ENCODE measurements at places on chromosomes 6 and 20.
A peak's percentile ranks its signal among the peaks of the same experiment; 100 is the strongest.

- no peak for DNase-seq
Measured at GRCh38 chr6:137813308-137813970, 53.6 kb upstream of the TNFAIP3 start.

DNA sequence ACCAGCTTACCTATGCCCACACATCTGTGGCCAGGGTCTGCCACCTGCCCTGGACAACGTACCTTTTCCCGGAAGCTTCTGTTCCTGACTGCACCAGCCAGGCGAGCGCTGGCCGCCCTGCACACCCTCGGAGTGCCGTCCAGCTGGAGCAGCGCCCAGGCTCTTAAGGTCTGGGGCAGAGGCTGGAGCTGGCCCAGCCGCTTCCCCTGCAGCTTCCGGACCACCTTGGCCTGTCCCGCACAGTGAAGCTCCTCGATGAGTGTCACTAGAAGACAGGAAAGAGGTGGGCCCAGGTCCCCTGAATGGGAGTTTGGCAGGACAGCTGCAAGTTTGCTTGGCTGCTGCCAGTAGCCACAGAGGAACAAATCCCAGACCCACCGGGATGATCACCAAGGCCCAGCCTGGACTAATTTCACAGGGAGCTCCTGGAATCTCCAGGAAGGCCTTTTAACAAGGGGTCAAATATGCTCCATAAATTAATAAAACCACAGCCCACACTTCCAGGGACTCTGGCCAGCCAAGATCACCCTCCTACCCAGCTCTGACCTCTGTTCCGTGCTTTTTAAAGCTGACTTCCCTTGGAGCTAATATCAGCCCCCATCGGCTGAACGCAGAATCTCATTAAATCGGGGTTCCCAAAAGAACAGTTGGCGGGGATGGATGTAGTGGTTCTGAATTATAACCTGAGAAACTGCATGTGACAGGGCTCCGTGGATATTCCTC is 82.3 kb downstream of the PTPN1 start:
- no peak for DNase-seq

DNA sequence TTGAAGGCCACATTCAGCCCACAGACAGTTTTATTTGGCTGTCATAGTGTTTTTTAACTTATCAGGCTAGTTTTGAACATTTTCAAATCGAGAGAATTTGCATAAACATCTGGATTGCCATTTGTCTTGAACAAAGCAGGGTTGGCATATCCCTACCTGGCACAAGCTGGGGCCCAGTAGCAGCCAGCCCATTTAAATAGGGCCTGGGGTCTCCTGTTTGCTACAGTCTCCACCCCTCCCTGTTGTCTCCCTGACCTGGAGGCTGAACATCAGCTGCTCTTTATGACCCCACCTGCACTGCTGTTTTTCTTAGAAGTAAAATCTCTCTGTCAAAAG is 10.5 kb downstream of the BCAS4 start:
- no peak for DNase-seq

DNA sequence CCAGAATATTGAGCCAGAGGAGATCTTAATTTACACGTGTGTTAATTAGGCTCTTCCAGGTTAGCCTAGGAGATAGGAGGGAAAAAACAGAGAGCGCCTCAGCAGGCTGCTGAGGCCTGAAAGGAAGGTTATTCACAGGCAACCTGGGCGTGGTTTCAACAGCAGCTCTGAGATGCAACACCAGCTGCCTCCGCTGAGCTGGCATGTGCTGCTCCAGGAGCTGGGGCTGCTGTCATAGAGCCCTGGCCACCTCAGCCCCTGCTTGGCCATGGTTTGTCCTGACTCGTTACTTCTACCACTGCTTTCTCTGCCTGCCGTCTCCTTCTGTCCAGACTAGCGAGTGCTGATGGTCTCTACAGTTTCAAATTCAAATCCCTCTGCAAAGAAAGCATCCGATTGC is 32.4 kb upstream of the RPP40 start:
- DNase-seq, result peak; percentile 59

GRCh38 chr20:37649017-37649416 is 44.8 kb upstream of the CTNNBL1 start:
- DNase-seq, result no peak

DNA sequence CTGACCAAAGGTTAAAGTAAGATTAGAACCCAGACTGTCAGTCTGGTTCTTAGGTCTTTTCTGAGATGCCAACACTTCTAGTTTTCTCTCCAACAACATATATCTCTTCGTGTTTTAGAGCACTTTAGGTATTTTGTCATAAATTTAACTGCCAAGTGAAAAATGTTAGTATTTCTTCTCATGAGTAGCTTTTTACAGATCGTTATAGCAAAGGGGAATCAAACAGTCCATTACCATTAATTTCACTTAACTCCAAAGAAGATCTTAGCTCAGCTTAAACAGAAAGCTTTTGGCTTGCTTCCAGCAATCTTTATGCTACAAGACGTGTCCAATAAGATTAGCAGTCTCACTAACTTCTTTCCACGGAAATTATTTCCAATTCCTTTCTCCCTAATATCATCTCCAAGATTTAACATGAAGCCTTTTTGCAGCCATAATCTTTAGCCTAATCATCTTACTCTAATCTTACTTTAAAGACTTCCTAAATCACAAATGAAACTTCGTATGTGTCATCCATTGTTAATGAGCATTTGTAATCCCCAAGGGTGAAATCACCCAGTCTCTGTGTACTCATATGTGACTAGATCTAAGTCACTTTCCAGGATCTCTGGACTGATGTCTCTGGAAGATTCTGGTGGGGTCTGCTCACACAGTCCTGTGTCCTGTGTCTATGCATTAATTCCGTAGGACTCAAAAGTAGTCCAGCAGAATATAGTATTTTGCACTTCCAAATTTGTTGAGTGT is 38.7 kb downstream of the MOXD1 start:
- DNase-seq, result no peak

DNA sequence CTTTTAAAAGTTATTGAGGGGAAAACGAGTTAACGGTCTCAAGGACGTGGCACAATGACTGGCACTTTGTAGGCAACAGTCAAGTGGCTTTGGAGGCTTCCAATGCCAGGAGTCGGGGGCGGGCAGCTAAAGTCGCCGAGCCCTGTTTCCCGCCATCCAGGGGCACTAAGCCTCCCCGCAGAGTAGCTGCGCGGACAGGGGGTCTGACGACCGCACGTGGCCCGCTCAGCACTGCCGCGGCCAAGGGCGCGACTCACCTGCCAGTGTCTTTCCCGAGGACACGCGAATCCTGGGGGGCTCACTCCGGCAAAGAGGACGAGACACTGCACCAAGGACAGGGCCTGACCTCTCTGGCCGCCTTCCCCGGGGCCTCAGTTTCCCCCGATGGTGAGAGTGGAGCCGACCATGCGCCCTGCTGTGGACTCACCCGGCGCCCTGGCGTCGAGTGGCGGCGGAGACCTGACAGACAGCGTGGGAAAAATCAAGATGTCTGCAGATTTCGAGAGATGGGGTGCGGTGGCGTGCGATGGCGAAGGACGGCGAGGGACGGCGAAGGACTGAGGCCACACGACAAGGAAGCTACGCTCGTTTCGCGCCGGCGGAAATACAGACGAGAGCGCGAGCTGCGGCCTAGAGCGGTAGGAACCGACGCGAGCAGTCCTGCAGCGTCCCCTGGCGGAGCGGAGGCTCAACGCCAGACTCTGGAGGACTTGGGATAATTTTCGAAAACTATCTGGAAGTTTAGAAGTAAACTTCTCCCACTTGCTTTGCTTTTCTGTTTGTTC is at the start of gene SNHG17:
Gene SNHG17 (minus strand): TSS at position 559 of the 785 bp plus-strand sequence.
- DNase-seq, result peak; percentile 97

DNA sequence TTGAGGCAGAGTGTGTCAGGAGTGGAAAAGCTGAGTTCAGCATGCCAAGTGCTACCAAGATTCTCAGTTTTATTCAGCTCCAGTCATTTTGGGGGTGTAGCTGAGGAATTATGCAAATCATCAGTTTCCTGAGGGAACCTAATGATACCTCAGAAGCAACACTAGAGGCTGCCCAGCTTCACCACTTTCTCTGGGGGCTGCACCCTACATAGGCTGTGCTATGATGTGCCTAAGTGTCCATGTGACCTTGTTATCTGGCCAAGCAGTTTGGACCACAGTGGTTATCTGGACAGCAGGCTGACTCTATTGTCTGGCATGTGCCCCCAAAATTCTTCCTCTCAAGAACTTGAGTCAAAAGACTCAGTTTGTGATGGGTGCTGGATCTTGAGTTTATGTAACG is 374.6 kb upstream of the SYNCRIP start:
- peak; percentile 3 for DNase-seq

GRCh38 chr20:8265588-8265987 is 133.5 kb downstream of the PLCB1 start:
- no peak for DNase-seq

DNA sequence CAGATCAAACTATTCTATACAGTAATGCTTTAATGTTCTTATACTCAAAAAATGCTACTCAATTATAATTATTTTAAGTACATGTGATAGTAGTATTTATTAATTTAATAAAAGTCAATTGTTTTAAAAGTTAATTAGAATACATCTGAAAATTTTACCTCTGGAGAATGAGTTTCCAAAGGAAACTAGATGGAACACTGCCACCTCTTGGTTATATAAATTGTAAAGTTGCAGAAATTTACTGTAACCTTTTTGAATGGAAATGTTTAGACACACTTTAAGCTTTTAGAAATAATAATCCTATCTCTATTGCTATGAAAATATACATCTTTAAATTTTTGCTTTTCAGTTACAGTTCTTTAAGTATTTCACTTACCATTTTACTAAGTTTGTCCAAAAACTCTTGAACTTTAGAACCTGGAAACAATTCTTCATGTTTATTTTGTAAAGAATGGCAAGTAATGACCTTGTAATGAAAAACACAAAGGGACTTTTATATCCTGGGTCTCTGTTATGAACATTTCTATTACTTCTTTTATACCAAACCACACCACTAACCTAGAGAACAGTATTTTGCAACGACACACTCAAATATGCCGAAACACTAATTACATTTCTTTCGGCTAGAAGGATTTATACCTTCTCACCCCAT is 10.9 kb upstream of the BMP5 start:
- peak; percentile 20 for DNase-seq

DNA sequence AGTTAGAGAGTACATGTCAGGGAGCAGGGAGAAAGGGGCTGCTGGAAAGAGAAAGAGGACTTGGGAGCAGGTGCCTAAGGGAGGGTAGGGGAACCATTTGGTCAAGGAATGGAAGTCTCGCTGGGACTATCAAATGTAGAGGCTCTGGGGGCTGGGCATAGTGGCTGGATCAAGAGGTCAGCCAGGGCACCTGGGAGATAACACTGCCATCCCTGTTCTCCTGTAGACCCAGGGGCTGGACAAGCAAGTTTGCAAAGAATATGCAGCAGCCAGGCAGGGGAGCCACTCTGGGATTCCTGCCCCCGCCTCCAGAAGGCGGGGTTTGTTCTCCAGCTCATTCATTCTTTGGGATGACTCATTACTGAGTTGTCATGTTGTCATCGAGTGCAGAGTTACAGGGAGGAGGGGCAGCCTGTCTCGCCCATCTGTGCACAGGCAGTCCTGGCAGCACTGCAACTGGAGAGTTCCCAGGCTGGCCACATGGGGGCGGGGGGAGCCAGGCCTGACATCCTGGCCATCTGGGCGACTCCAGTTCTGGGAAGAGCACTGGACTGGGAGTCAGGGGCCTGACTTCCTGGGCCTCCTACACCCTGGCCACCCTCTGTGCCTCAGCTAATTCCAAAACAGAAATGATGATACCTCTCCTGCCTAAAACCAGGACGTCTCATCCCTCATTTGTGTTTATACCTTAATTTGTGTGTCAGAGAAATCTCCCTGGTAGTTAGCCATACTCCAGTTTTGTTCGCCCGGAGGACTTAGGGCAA is 28.2 kb upstream of the ZFAND3 start:
- peak; percentile 96 for DNase-seq

DNA sequence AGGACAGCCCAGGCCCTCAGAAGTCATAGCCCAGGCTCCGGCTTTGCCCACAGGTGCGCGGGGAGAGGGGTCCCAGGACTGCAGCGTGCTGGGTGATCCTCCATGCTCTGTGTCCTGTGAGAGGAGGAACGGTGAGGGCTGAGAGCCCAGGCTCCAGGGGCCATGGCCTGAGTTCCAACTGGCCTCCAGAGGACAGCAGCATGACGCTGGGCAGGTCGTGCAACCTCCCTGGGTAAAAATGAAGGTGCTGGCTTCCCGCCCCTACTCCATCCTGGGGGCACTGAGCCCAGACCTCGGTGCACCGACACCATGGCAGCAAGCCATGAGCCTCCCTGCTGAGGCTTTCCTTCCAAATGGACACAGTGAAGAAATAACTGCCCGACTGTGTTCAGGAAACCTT is 305.4 kb downstream of the TAF4 start:
- DNase-seq, result no peak

DNA sequence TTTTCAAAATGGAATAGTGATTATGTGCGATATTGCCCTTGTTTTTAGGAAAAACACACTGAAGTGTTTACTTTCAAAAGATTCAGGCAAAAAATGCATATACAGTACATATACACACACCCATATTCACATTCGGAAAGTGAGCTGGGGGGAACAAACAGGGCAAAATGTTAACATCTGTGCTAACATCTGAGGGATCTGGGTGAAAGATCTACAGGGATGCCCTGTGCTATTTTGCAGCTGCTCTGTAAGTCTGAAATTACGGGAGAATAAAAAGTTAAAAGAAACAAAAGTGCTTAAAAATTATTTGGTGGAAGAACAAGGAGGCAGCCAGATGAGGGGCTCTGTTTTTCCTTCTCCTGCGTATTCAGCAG is 860 bp downstream of the CST3 start:
- DNase-seq, result no peak

DNA sequence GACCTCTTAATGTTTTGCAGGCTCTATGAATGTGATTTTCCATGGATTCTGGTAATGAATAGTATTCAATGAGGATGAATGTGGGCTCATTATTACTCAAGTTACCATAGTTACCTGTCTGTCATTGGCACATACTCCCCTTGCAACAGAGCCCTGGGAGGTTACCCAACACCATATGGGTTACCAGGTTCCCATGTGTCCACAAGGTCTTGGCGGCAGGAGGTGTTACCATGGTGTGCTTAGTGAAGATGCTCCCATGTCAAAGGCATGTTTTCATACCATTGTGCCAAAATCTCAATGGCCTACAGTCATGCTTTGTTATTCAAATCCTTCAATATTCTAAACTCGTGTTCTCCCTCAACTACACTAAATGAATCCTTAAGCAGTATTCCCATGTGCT is 232.5 kb downstream of the HDGFL1 start:
- no peak for DNase-seq

DNA sequence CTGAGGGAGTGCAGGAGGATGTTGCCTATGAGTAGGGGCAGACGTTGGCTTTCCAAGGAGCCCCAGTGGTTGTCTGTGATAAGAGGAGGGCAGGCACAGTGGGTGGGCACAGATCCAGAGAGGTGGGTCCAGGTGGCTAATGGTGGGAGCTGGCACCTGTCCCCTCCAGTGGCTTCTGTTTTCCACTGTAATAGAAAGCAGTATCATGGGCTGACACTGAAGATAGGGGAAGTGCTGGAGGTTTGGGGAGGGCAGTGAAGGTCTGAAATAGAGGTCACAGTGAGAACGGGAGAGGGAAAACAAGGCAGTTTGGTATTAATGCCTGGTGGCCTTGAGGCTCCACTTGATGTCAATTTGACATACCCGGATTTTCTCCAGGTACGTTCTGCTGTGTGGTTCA is 10.5 kb upstream of the TXNDC5 start:
- no peak for DNase-seq

GRCh38 chr6:47308552-47309290 is 984 bp downstream of the TNFRSF21 start:
- DNase-seq, result peak; percentile 54

GRCh38 chr20:57709823-57710799 is at the start of gene PMEPA1:
Gene PMEPA1 (minus strand): TSS chr20:57710015. CDS start chr20:57709582, 433 bp downstream.
- DNase-seq, result peak; percentile 92
